ENCODE measurements at places on chromosomes 4 and X.

- peak; percentile 42 for DNase-seq
Measured at GRCh38 chr4:112031712-112032328, 113.4 kb upstream of the FAM241A start.

DNA sequence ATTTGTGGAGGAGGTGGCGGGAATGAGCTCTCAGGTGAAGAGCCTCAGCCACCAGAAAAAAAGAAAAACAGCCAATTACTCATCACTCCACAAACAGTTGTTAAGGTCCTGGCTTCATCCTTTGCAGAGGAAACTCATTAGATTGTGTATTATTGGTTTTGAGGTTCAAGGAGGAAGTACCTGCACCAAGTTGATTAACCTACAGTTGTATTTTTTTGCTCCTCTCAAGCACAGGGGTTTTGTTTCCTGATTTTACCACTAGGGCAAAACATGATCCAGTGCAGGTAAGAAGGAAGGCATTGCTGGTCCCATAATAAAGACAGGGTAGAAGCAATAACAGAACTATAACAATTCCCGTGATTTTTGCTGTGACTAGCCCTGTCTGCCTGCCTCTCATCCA lies 84.0 kb upstream of the QRFPR start:
- DNase-seq = no peak

DNA sequence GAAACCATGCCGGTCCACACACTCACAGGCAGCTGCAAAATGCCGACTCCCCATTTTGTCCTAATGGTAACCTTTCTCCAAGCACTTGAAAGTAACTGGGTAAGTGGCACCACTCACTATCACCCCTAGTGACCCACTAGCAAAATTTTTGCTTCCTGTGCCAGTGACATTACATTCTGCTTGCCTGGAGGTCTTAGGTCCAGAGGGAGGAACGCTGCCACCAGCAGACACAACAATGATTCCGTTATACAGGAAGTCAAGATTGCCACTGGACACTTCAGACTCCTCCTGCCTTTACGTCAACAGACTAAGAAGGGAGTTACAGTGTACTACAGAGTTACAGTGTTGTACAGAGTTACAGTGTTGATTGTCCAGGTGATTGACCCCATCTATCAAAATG lies 11.8 kb upstream of the TMEM192 start:
- no peak for DNase-seq

GRCh38 chrX:56226980-56227379 lies 5.2 kb upstream of the KLF8 start:
- no peak for DNase-seq

DNA sequence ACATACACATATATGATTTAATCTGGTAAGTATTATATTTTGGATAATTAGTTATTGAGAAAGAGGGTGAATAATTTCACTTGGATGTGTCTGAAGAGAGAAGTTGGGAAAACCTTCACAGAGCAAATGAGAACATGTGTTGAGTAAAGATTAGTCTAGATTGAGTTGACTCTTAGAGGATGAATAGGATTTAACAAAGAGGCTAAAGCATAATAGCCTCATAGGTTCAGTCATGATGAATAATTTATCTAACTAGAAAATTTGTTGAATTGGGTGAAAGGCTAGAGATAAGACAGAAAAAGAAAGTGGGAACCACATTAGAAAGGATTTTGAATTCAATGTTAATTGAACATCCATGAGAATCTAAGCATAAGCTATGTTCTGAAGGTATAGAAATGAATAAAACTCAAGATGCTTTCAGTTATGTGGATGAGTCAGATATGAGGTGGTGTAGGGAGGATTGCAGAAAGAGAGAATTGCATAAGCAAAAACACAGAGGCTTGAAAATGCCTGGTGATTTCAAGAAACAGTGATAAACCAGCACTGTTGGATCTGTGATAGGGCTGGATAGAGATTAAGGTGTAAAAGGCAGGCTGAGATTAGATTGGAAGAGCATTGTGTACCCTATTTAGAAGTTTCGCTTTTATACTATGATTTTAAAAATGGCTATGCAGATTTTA lies 207.6 kb upstream of the NR3C2 start:
- DNase-seq = no peak

DNA sequence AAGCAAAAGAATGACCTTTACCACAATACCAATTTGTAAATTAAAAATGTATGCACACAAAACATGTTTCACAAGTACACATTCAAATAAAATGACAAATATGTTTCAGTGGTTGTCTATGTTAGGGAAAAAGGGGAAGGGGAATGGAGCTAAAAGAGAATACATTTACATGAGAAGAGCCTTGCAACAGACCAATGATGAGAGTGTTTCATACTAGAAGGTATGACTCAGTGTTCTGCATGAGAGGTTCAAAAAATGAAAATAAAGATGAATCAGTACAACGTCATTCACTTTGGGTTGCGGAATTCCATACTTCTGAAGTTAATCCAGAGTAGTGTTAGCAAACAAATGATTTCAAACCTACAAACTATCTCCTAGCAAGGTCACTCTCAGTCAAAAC lies 51.7 kb downstream of the RPGR start:
- no peak for DNase-seq

GRCh38 chr4:66972087-66972486 lies 573.2 kb downstream of the CENPC start:
- no peak for DNase-seq

- peak; percentile 36 for DNase-seq
Measured at GRCh38 chrX:9662148-9662547, 103.5 kb downstream of the GPR143 start.

- no peak for DNase-seq
Measured at GRCh38 chr4:10366628-10367027, 90.6 kb downstream of the ZNF518B start.

DNA sequence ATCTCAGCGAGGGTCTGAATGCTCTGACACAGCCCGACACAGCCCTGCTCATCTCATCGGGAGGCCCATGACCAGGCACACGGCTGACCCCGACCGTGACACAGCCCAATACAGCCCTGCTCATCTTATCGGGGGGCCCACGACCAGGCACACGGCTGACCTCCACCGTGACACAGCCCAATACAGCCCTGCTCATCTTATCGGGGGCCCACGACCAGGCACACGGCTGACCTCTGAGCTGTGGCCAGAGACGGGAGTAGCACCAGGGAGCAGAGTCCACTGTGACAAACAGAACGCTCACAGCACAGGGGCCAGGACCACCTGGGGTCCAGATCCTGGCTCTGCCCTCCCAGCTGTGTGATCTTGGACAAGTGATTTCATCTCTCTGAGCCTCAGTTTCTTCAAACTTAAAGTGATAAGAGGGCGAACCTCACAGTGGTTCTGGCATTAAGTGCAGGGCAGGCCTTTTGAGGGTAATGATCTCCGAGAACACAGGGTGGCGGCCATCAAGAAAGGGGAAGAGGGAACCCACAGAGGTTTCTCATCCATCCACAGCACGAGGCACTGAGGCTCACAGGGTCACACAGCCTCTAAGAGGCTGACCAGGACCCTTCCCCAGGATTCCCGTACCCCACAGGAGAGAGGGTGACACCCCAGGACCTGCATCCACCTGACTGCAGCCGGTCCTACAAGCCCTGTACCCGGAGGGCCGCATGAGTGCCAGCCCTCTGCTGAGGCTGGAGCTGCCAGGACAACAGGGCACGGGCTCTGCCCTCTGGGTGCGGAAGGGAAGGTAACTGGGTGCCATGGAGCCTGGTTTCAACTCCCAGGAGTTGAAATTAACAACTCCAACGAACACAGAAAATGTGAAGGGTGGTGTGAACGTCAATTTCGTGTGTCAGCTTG lies 60.1 kb downstream of the WFS1 start:
- DNase-seq = no peak

GRCh38 chrX:88355252-88355651 lies 391.8 kb upstream of the CPXCR1 start:
- DNase-seq = no peak

DNA sequence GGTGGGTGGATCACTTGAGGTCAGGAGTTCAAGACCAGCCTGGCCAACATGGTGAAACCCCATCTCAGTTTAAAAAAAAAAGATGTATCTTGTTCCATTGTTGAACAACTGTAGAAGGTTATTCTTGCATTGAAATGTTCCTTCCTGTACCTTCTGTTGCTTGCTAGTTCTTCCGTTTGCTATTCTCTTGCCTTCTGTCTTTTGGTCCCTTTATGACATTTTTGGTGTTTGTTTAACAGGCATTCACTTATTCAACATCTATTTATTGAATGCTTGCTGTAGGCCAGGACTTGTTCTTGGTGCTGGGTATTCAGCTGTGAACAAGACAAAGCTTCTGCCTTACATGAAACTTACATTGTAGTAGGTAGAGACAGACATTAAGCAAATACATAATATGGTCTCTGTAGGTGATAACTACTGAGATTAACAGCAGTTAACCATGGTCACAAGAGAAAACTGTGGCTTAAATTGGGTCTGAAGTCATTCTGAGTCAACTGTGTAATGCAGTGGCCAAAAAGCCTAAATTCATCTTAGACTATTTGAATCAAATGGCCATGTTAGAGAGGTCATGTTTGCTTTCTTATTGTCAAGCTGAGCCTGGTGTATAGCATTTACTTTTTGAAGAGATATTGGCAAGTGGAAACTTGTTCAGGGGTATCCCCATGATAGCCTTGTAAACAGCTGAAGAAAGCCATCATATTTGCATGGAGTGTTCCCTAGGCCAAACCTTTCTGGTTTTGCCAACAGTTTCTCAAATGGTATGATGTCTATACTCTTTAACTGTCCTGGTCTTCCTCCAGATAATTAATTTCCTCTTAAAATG lies 35.6 kb downstream of the GAB1 start:
- DNase-seq = no peak

GRCh38 chr4:182928061-182928460 lies 10.9 kb upstream of the DCTD start:
- DNase-seq = no peak

- DNase-seq = peak; percentile 0
Measured at GRCh38 chrX:108036298-108036973, 8.4 kb upstream of the VSIG1 start.

DNA sequence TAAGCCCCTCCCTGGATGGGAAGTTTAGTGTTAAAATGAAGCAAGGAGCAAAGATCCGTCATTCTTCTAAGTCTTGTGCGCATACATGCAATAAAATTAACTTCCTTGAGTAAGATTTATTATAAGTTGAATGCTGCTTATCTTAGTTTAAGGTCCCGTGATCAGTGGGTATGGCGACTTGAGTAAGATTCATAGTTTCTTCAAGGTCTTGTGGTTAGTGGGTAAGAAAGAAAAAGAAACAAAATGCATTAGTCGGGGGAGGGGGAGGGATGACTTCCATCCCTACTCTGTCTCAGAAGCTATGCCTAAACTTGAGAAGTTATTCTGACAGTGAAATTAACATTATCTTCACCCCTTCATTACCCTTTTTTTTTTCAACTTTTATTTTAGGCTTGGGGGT lies 127.3 kb upstream of the MAGEB16 start:
- no peak for DNase-seq

- no peak for DNase-seq
Measured at GRCh38 chr4:164606478-164606877, 147.5 kb upstream of the SMIM31 start.

GRCh38 chrX:124238268-124238667 lies 94.2 kb upstream of the TEX13D start:
- DNase-seq = no peak

DNA sequence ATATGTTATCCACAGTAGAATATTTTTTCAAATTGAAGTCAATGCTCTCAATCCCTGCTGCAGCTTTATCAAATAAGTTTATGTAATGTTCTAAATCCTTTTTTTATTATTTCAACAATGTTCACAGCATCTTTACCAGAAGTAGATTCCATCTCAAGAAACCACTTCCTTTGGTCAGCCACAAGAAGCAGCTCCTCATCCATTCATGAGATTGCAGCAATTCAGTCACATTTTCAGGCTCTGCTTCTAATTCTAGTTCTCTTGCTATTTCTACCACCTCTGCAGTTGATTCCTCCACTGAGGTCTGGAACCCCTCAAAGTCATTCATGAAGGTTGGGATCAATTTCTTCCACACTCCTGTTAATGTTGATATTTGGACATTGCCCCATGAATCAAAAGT lies 2301.3 kb upstream of the TENM3 start:
- DNase-seq = no peak

DNA sequence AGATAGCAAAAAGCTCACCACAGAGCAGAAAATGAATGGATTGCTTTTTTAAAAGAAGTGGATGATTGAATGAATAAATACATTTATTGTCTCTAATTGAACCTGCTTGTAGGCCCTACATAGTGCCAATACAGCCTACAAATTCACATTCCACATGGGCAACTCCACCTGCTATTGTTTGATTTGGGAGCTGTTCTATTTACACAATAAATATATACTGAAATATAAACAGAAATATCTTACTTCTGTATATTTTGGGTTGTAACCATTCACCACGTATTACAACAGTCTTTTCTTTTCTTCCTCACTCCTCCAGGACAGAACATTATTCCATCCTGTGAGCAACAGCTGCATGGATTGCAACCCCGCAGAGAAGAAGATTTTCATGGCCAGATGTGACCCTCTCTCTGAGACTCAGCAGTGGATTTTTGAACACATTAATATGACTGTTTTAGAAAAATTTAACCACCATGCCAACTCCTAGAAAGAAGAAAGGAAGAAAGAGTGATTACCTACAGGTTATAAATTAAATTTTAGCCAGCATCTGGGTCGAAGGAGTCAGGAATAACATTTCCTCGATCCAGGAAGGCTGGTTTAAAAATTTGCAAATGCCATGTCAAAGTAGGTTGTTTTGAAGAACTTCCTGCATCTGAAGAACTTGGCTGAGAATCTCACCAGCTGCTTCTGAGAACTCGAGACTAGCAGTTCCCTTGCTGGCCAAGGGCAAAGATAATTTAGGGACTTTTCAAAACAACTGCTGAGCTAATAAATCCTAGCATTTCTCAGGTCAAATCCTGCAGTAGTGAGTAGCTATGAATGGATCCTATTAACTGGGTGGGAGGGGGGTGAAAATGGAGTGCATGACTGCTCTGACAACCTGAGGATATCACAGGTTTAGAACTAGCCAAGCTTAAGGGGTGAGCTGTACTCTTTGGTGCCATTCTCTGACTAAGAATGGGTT lies 128.7 kb upstream of the GALNT7 start:
- no peak for DNase-seq

DNA sequence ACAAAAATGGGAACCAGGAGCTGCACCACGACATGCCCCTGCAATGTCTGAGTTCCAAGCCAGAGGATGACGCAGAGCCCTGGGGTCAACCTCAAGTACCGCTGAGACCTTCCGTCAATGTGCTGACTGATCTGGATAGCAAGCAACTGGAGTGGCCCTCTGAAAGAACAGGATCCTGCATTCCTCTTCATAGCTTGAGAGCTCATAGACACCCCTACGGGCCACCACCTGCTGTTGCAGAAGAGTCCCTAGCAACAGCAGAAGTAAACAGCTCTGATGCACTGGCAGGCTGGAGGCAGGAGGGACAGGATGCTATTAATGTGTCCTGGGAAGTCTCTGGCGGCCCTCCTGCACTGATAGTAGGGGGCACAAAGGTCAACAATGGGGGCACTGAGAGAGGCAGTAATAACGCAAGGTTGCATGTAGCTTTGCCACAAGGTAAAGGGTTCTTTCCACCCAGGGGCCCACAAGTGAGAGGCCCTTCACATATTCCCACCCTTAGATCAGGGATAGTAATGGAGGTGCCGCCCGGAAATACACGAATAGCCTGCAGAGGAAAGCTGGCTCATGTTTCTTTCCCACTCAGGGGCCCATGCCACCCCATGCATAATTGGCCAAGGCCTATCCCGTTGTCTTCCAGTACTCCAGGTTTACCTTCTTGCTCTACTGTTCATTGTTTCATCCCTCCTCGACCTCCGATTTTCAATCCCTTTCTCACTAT lies 1.3 kb downstream of the PRR32 start:
- no peak for DNase-seq

- DNase-seq = no peak
Measured at GRCh38 chr4:112492321-112492720, 23.7 kb downstream of the NEUROG2 start.

- DNase-seq = no peak
Measured at GRCh38 chr4:102335616-102336015, 9.7 kb downstream of the SLC39A8 start.

GRCh38 chrX:110301194-110301593 lies 16.7 kb downstream of the AMMECR1 start:
- no peak for DNase-seq
